Muscle of back (tissue), 13 donors: ENCODE measurements at places on chromosomes 1 and 21.

DNA sequence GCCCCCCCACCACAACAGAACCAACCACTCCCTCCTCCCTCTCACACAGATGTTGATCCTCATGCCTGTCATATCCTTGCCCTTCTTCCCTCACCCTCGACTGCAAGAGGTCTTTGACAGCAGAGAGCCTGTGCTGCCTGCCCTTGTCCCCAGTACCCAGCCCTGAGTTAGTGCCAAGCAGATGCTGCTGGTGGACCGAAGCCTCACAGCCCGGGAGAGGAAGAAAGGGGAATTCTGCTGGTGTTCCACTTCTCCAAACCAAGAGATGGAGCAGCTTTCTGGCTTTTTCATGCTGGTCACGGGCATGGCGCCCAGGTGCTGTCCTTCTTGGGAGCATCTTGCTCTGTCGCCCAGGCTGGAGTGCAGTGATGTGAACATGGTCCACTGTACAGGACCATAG lies 69.1 kb downstream of the SLC66A1 start:
- no peak for DNase-seq

DNA sequence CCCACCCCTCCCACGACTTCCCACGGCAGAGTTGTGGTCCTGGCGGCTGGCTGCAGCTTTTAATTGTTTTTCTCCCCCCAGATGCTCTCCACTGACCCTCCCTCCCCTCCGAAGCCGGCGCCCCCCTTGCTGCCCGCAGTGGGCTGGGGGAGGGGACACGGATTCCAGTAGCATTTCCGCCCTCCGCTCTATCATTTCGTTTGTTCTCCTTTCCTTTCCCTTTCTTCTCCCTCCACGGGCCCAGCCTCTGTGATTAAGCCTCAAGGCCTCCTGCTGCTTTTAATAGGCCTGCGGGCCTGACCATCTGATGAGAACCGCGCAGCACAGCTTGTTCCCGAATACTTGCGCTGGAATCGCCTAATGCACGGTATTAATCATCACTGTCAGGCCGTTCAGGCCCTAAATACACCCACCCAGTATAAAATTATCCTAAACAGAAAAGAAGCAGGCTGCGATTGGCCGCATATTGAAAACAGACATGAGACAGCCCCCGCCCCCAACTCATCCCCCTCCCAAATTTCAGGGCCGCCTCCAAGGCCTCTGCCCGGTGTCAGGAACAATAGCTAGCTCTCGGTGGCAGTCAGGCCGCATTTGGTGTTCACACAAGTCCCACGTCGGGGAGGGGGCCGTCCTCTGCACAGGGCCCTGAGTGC lies 102.0 kb upstream of the ARHGEF16 start:
- DNase-seq = peak; percentile 39

DNA sequence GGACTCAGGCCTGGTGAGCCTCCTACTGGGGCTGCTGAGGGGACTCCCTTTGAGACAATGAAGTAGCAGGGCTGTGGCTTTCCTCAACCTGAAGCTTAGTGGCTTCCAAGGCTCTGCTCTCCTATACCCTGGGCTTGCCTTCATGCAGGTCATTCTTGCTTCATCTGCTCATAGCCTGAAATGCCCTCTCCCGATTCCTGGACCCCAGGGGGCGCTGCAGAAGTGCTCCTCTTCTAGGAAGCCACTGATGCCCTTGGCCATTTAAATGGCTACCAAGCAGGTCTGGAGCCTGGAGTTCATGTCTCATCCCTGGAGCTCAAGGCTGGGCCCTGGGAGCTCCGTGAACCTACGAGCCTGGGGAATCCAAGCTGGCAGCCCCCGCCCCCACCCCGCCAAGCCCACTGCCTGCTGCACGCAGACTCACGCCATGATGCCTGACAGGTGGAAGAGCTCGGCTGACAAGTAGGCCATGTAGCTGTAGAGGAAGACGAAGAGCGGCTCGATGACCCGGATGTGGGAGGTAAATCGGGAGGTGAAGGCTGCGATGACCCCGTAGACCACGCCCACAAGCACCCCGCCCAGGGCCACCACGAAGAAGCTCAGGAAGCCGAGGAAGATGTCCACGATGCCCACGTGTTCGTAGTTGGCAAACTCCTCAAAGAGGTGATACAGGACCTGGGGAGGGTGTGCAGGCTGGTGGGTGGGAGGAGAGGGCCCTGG lies 45.7 kb downstream of the SLC9A1 start:
- no peak for DNase-seq

GRCh38 chr21:17197996-17198395 lies 314.8 kb upstream of the CXADR start:
- peak; percentile 84 for DNase-seq

DNA sequence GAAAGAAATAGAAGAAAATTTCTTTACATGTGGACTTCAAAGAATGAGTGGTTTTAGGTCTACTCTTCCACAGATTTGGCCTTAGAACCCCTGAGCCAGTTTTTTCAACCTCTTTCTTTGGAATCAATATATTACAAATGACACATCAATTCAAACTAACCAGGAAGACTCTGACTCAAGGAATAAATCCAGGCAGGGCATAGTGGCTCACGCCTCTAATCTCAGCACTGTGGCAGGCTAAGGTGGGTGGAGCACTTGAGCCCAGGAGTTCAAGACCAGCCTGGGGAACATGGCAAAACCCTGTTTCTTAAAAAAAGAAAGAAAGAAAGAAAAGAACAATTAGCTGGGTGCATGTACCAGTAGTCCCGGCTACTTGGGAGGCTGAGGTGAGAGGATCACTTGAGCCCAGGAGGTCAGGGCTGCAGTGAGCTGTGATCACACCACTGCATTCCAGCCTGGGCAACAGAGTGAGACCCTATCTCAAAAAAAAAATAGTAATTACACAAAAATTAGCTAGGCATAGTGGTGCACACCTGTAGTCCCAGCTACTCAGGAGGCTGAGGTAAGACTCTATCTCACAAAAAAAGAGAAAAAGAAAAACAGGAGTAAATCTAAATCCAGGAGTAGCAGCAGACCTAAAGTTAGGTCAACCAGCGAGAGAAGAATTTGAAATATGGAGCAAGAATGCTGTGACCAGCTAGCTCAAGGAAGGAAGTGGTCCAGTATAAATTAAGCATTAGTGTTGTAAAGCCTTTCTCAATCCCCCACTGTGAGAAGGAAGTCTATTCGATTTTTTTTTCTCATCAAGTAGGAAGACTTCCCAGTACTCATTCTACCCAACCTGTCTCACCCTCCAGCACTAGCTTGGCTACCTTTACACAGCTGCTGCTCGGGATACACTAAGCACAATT lies 1.9 kb downstream of the SORT1 start:
- peak; percentile 32 for DNase-seq

GRCh38 chr1:84247425-84248220 lies 53.9 kb upstream of the SAMD13 start:
- DNase-seq = no peak

DNA sequence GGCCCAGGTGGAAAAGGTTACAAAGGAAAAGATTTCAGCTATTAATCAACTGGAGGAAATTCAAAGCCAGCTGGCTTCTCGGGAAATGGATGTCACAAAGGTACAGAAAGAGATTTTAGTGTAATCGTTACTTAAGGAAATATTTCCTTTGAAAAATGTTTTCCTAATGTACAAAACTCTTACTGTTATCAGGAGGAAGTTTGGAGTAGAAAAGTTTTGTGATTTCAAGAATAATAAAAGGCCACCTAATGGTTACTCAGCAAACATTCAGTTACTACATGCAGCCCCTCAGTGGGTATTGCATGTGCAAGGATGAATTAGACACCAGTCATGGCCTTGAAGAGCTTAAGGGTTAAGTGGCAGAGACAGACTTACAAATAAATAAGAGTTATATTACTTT lies 85.2 kb downstream of the SDCCAG8 start:
- no peak for DNase-seq

DNA sequence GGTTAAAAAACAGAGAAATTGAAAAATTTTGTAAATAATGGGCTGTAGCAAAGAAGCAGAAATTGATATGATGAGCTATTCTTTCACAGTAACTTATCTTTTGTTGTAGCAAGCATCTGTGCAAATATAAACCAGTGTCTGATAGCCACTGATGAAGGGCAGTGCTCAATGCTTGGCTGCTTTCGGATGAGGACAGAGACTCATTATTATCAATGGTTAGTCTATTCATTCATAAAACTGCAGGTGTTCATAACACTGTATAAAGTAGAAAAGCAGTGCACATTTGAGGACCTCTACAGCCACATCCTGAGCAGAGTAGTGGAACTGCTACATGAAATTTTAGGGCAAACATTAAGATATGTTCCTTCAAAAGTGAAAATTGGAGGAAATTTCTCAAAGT lies 107.2 kb downstream of the FAF1 start:
- no peak for DNase-seq

DNA sequence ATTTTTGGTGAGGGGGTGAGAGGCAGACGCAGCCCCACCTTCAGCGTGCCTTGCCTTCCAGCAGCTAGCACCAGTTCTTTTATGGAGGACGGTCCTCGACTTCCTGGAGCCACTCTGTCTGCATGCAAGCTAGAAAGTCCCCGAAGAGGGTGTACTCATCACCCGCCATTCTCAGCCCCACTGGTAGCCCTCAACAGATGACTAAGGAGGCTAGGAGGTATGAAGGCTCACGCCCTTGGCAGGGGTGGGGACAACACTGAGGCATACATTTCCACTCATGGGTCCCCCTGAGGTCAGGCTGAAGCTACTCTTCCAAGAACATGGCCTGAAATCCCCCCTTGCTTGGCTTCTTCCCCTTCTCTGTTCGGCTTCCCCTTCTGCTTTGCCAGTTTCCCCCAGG lies 8.9 kb upstream of the PTPRF start:
- no peak for DNase-seq

DNA sequence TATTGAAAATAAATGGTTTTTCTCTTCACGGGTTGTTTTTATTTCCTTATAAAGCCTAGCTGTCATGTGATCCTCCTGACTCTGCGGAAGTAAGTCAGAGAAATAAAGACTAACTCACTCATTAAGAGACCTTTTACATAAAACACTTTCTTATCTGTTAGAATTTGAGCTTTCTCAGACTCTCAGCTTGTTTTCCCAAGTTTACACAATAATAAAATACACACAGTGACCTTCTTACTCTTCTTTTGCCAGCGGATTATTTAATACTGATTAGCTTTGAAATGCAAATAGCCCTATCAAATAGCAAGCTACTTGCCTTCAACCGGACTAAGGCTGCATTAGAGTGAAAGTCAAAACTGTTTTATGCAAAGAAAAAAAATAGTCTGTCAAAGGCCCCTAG lies 45.5 kb upstream of the CXADR start:
- peak; percentile 28 for DNase-seq

- no peak for DNase-seq
Measured at GRCh38 chr1:71294178-71294577, 213.3 kb upstream of the ZRANB2 start.

GRCh38 chr1:15727866-15728534 lies 8.1 kb upstream of the SLC25A34 start:
- no peak for DNase-seq

DNA sequence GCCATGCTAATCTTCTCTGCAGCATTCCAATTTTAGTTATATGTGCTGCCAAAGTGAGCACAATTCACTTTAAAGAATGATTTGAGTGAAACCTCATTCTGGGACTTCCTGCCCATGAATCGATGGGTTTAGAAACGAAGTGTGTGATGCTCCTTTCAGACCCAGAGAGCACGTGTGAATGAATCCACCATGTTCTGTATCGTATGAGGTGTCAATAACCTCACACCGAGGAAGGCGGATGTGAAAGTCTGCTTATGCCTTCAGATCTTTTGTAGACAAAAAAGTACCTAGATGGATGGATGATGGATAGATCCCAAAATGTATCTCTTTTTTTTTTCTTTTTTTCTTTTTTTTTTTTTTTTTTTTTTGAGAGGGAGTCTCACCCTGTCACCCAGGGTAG lies 13.8 kb downstream of the UBASH3A start:
- no peak for DNase-seq

- no peak for DNase-seq
Measured at GRCh38 chr21:15653710-15654109, 76.1 kb upstream of the USP25 start.

DNA sequence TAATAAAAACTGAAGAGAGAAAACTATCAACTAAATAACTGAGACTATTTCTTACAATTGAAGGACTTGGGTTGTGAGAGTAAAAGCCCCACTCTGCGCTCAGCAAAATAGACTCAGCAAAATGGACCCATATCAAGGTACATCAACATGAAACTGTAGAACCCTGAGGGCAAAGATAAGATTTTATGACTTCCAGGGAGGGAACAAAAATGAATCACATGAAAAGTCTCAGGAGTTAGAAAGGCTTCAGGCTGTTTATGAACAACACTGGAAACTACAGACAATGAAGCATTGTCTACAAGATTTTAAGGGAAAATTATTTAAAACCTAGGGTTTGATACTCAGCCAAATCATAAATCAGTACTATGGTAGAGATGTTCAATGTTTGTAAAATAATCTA lies 434.3 kb downstream of the PTPRC start:
- DNase-seq = no peak

- no peak for DNase-seq
Measured at GRCh38 chr1:235098547-235098946, 30.1 kb downstream of the TOMM20 start.

DNA sequence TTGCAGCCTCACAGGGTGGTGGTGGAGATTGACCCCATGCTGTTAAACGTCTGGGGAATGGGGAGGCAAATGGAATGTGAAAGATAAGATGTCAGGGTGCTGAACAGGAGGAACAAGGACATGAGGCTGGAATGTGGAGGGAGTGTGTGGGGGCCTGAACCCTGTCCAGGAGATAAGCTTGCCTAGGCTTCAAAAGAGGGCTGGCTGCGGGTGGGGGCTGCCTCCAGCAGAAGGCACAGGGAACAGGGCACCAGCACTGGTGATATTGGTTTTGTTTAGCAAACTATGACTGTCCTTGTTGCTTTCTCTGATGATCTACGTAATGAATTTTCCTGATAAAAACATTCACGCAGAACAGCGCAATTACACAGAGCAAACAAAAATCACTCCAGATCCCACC lies 52.4 kb upstream of the LRP8 start:
- DNase-seq = no peak

- DNase-seq = no peak
Measured at GRCh38 chr1:109573785-109574184, 25.4 kb downstream of the GNAI3 start.

- no peak for DNase-seq
Measured at GRCh38 chr1:33380811-33381210, 50.1 kb downstream of the PHC2 start.

DNA sequence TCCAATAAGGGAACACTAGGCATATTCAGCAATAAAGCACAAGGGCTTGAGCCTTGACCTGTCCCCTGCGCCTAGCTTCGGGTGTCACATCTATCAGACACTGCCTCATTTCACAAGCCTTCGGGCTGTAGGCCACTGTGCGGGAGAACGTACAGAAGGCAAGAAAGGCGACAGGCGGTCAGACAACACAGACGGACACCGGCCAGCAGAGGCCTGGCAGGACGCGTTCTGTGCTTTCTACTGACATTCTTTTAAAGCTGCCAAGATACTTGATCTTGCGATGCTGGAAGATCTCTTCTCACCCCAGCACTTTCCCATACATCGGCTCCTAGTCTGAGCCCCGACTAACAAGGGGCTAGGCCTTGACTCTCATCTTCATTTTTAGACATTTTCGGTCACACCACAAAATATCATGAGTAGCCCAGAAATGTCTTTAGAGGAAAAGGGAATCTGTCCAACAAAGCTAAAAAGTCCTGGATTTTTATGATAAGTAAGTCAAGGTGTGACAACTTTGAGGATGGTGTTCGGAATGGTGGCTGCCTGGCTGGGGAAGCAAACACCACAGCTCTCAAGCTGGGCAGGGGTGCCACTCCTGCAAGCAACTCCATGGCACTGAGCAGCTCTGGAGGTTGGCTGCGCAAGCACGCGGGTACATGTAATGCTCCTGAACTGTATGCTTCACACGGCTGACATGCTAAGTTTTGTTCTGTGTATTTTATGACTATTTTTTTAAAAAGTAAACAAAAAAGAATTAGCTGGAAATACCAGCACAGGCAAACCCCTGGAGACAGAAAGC lies 18.7 kb downstream of the RIPK4 start:
- DNase-seq = no peak
